Lung (tissue), 17 donors: ENCODE measurements at places on chromosomes 4 and X. TPM values are rescaled to one million over a fixed set of nuclear protein-coding genes. Genes with fewer than 3 reads are reported as not detected.

The GRPR gene
- total RNA-seq, result 0.25 TPM

The DIPK2B gene
- 31.9 TPM for total RNA-seq

The SPON2 gene
- 31.6 TPM for total RNA-seq

- H3K27me3 ChIP-seq, result no peaks in the 10 kb centered on the region
- H3K4me3 ChIP-seq, result no peak overlapping the region
- no peaks in the 10 kb centered on the region for H3K4me1 ChIP-seq
- no peaks in the 10 kb centered on the region for H3K36me3 ChIP-seq
Measured at GRCh38 chr4:77349796-77350195, 192.8 kb downstream of the CCNG2 start.

- H3K27me3 ChIP-seq, result no peaks in the 10 kb centered on the region
- no peaks in the 10 kb centered on the region for H3K4me1 ChIP-seq
- H3K36me3 ChIP-seq, result no peaks in the 10 kb centered on the region
- DNase-seq, result no peak
- H3K27ac ChIP-seq, result no peak overlapping the region
Measured at GRCh38 chrX:45699158-45699557, 498.5 kb upstream of the DIPK2B start.

GRCh38 chr4:155602351-155603140 is 64.1 kb upstream of the GUCY1A1 start:
- no peak overlapping the region for H3K27ac ChIP-seq
- H3K36me3 ChIP-seq, result no peaks in the 10 kb centered on the region
- no peaks in the 10 kb centered on the region for H3K4me1 ChIP-seq
- H3K4me3 ChIP-seq, result no peak overlapping the region
- DNase-seq, result no peak

DNA sequence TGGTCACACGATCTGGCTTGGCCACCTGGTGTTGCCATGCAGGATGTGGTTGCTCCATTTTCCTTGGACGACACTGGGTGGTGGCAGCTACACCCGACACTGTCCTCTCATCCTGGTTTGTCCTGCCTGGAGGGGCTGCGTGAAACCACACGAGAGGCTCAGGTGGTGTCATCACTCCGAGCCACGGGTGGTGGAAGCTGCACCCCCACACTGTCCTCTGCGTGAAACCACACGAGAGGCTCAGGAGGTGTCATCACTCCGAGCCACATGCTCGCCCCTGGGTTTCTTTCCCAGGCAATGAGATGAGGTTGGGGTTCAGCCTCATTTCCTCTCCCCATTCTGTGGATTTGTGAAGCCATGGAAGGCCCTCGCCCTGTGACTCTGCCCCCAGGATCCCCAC is 34.3 kb downstream of the WFS1 start:
- peaks cover 12% of the 10 kb centered on the region for H3K36me3 ChIP-seq
- H3K4me1 ChIP-seq, result no peaks in the 10 kb centered on the region
- no peak for DNase-seq
- no peak overlapping the region for H3K4me3 ChIP-seq
- H3K27ac ChIP-seq, result no peak overlapping the region

- no peak overlapping the region for H3K4me3 ChIP-seq
- DNase-seq, result no peak
- peaks cover 6% of the 10 kb centered on the region for H3K27me3 ChIP-seq
- no peaks in the 10 kb centered on the region for H3K36me3 ChIP-seq
- H3K27ac ChIP-seq, result no peak overlapping the region
- H3K4me1 ChIP-seq, result no peaks in the 10 kb centered on the region
Measured at GRCh38 chrX:134162032-134162431, 75.0 kb upstream of the CCDC160 start.

GRCh38 chr4:154982187-154983047 is 201.3 kb downstream of the RBM46 start:
- H3K4me3 ChIP-seq, result no peak overlapping the region
- H3K36me3 ChIP-seq, result no peaks in the 10 kb centered on the region
- H3K4me1 ChIP-seq, result no peaks in the 10 kb centered on the region
- H3K27ac ChIP-seq, result no peak overlapping the region
- H3K27me3 ChIP-seq, result no peaks in the 10 kb centered on the region

- no peaks in the 10 kb centered on the region for H3K4me1 ChIP-seq
- H3K4me3 ChIP-seq, result no peak overlapping the region
- no peaks in the 10 kb centered on the region for H3K27me3 ChIP-seq
Measured at GRCh38 chr4:33080275-33080674, 2360.1 kb downstream of the PCDH7 start.

- no peaks in the 10 kb centered on the region for H3K27me3 ChIP-seq
- H3K36me3 ChIP-seq, result no peaks in the 10 kb centered on the region
- no peaks in the 10 kb centered on the region for H3K4me1 ChIP-seq
- DNase-seq, result no peak
Measured at GRCh38 chrX:134664202-134664601, 5.9 kb upstream of the PLAC1 start.

- no peaks in the 10 kb centered on the region for H3K27me3 ChIP-seq
- no peak overlapping the region for H3K4me3 ChIP-seq
- DNase-seq, result no peak
- H3K27ac ChIP-seq, result no peak overlapping the region
- no peaks in the 10 kb centered on the region for H3K36me3 ChIP-seq
Measured at GRCh38 chr4:127832585-127832984, 48.1 kb upstream of the PLK4 start.
